ENCODE measurements at places on chromosomes 11 and 22.
A peak's percentile ranks its signal among the peaks of the same experiment; 100 is the strongest.

- DNase-seq, result peak; percentile 8
Observed at GRCh38 chr11:107860688-107861087, 2.1 kb upstream of the SLC35F2 start.

DNA sequence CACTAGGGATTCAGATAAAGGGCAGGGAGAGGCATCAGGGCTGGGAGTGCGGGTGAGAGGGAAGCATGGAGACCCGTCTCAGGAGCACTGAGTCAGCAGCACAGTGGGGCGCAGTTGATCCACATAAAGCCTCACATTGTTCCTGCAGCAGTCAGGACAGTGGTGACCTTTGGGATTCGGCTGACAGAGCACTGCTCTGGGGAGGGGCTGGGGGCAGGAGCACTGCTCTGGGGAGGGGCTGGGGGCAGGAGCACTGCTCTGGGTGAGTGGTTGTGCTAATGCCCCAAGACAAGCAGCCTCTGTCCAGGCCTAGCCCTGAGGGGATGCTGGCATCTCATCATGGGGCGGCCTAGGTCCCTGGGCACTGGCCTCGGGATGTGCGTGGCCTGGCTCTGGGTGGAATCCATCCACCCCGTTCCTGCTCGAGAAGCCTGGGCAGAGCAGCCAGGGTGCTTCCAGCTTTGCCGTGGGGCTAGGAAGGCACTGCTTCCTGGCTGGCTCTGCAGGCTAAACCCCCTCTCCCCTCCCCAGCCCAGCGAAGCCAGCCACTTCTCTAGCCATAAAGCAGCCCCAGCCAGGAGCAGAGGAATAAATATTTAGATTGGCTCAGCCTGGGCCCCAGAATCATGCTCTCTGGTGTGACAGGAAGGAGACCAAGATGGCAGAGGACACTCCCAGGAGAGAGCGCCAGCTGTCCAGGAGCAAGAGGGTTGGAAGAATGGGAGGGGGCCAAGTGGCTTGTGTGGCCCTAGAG is 7.3 kb downstream of the OAF start:
- no peak for DNase-seq

DNA sequence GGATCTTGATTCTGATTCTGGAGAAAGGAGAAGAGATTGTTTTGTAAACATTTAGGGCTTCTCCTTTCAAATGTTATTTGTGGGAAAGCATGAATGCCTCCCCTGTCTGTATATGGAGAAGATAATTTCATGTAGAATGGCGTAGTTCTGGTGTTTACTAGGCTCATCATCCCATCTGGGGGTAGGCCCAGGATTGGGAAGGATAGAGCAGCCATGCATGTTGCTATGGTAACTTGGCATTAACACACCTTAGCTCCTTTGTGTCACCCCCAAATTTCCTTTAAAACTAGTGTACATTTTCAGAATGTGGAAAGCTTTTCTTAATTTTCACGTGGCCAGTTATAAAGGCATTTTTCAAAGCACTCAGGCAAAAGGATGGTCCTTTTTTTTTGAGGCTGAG is 57.5 kb upstream of the EED start:
- no peak for DNase-seq

GRCh38 chr11:11605821-11606450 is 15.9 kb downstream of the GALNT18 start:
- DNase-seq, result peak; percentile 83

- DNase-seq, result peak; percentile 79
Observed at GRCh38 chr22:46036558-46037408, 59.8 kb upstream of the WNT7B start.

GRCh38 chr22:36781656-36782627 is 6.0 kb upstream of the IFT27 start:
- DNase-seq, result peak; percentile 34

- DNase-seq, result no peak
Observed at GRCh38 chr11:60835534-60835846, 6.4 kb upstream of the CCDC86 start.

DNA sequence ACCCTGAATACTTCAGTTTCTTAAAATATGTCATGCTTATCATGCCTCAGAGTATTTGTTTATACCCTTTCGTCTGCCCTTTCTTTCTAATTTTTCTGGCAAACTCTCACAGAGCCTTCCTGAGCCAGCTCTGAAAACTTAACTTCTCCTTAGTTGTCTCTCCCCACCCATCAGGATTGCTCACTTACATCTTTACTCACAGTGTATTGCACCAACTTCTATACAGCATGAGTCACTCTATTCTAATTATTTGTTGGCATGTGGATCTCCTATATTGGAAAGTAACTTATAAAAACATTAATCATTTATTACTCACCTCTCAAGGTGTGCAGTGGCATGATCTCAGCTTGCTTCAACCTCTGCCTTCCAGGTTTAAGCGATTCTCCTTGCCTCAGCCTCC is 114.9 kb downstream of the FANCF start:
- no peak for DNase-seq

DNA sequence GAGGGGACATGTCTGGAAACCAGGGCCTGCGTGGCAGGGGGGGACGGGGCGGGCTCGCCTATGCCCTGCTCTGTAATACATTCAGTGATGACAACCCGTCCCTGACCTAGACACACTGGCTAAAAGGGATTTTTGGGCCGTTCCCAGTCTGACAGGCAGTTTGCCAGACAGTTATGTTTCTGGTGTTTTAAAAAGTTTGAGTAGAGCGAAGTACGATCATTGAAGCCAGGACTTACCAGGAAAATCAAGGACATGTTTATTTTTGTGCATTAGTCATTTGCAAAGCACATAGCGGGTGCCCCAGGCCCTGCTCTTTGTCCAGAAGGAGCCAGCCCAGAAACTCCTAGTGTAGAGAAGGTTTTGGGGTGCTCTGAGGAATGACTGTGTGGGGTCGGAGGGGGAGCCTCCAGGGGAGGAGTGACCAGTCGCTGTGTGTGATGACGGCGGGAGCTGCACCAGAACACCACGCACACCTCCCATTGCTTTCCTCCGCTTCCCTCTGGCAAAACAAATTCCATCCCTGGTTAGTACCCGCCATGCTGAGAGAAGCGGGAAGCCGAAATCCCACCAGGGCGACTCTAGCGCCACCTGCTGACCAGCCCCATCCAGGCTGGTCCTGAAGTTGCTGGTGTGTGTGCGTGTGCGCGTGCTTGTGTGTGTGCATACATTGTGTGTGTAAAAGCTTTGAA is 50.8 kb downstream of the FBLN1 start:
- peak; percentile 83 for DNase-seq

- DNase-seq, result peak; percentile 84
Observed at GRCh38 chr11:61776561-61777075, 15.8 kb downstream of the TMEM258 start.

GRCh38 chr22:49205483-49205800 is 622.2 kb downstream of the BRD1 start:
- no peak for DNase-seq

DNA sequence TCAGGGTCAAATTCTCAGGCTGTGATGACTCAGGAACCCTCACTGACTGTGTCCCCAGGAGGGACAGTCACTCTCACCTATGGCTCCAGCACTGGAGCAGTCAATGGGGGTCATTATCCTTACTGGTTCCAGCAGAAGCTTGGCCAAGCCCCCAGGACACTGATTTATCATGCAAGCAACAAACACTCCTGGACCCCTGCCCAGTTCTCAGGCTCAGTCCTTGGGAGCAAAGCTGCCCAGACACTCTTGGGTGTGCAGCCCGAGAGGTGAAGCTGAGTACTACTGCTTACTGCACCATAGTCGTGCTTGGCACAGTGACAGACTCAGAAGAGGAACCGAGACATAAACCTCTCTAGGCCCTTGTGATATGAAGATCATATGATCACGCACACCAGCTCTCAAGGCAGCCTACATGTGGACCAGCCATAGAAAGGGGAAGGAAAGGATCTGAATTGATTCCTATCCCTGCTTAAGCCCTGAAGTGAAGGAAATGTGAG is 58.2 kb downstream of the ZNF280B start:
- peak; percentile 1 for DNase-seq

GRCh38 chr11:47108214-47108613 is 68.5 kb downstream of the ARFGAP2 start:
- no peak for DNase-seq

DNA sequence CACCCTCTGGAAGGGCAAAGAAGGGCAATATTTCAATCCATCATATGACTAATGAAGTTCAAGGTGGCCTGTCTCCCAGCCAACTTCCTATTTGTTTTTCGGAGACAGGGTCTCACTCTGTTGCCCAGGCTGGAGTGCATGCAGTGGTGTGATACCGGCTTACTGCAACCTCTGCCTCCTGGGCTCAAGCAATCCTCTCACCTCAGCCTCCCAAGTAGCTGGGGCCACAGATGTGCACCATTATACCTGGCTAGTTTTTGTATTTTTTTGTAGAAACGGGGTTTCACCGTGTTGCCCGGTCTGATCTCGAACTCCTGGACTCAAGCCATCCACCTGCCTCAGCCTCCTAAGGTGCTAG is 13.4 kb downstream of the ABTB2 start:
- no peak for DNase-seq

DNA sequence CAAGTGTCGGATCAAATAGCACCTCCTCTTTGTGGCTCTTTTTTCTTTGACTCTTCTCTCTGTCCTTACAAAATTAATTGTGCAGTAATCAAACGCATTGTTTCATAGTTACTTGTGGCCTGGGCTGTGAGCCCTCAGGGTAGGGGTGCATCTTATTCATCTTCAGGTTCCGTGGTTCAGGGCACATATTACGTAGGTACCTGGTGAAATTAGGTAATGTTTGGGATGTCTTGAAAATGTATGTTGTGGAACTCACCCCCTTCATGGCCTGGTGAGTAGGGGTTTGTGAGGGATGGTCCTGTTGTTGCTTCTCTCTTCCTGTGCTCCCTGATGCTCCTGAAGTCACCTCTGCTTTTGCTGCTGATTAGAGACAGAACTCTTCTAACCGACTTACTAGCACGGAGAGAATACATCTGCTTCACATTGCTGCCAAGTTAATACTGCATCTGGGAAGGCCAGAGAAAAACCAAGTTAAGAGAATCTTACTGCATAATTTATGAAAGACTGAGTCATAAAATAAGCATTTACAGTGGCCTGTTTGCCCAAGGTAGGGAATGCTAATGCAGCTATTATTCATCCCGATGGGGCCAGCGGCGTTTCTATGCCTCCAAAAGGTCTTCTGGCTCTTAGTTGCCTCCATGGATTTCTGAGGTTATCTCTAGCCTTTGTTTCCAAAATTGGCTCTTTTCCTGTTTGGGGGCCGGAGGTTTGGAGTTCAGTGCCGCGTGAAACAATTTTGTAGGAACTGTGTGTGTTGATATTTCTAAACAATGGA is 66.9 kb downstream of the TBC1D22A start:
- DNase-seq, result no peak

GRCh38 chr11:76267556-76267955 is 61.3 kb upstream of the WNT11 start:
- no peak for DNase-seq

DNA sequence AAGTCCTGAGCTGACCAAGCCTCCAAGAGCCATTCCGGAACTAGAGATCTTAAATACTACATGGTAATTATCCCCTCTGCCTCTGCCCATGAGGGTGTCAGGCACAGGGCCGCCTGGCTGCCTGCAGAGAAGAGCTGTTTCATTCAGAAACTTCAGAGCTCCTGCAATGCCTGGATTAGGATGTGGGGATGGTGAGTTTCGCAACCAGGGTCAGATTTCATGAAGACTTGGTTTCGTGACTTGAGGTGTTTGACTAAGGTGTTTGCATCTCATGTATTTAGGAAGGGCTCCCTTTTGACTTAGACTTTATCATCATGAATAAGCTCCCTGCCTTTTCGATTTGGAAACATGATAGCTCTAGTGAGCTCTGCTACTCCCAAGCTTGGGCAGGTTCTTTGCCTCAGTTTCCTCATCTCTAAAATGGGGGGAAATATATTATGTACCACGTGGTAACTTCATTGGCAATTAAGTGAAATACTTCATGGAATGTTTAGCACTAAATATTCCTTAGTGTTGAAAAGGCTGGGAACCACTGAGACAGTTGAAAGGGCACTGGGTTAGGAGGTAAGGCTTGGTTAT is 9.1 kb downstream of the TIMP3 start:
- no peak for DNase-seq

DNA sequence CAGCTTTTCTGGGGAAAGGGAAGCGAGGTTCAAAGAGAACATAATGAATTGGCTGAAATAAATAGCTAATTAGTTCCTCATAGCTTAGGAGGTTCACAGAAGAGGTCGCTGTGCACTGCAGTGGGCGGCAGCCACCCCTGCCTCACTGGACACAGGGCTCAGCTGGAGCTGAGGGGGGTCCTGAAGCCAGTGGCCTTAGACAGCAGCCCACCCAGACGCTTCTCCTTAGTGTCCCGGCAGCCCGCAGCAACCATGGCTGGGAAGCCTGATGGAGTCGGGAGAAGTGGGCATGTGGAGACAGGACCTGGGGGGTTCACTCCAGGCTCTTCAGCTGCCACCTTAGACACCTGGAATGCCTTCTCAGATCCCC is 75.4 kb downstream of the TRIM29 start:
- DNase-seq, result no peak

DNA sequence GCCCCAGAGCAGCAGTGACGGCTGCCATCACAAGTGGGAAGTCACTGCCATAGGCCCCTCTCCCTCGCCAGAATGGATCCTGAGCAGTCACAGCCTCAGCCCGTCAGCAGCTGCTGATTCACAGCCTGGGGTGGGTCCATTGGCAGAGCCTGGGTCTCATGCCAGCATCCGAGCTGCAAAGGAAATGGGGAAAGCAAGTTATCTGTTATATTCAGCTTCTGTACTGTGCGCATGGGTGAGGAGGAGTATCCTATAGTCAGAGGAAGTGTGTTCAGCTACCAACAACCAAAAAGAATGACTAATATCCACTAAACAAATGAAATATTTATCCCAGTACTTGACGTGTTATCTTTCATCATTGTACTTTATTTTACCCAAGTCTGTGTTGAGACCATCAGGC is 119.7 kb downstream of the RCN1 start:
- DNase-seq, result no peak

GRCh38 chr11:116335891-116336290 is 436.9 kb downstream of the BUD13 start:
- DNase-seq, result no peak

- DNase-seq, result no peak
Observed at GRCh38 chr11:117417856-117418255, 90.2 kb downstream of the CEP164 start.

DNA sequence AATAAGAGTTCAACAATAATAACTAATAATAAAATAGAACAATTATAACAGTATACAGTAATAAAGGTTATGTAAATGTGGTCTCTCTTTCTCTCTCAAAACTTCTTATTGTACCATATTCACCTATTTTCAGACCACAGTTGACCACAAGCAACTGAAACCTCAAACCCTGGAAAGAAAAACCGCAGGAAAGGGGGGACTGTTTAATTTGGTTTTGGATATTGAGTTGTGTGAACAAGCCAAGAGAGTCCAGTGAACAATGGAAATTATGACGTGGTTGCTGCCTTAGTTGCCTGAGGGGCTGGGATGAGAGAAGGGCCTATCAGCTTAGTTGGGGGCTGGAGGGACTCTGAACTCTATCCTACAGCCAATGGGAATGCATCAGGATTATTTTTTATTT is 178.7 kb upstream of the POU2AF2 start:
- no peak for DNase-seq

All from DMS53 (cell line).